ENCODE measurements at places on chromosomes 1 and 21.

DNA sequence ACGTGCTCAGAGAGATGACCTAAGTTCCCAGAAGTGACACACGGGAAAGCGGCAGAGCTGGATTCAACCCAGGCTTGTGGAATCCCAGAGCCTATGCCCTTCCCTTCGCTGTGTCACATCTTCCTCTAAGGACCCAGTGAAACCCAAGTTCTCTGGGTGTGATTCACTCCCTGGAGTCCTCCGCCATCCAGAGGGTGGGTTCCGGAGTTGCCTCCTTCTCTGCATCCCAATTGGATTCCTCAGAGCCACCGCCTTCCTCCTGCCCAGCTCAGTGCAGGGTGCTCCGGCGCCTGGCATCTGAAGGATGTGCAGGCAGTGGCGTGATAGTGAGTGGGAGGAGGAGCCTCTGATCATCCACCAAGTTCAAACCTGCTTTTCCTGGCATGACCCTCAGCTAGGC lies 20.7 kb upstream of the RCC2 start:
- DNase-seq: no peak

GRCh38 chr1:44947063-44947773 lies 39.2 kb downstream of the EIF2B3 start:
- DNase-seq: no peak

GRCh38 chr1:199018471-199019135 lies 379.8 kb downstream of the PTPRC start:
- no peak for DNase-seq

- DNase-seq: no peak
These were observed 599.4 kb upstream of the PBX1 start for GRCh38 chr1:163959622-163960021.

DNA sequence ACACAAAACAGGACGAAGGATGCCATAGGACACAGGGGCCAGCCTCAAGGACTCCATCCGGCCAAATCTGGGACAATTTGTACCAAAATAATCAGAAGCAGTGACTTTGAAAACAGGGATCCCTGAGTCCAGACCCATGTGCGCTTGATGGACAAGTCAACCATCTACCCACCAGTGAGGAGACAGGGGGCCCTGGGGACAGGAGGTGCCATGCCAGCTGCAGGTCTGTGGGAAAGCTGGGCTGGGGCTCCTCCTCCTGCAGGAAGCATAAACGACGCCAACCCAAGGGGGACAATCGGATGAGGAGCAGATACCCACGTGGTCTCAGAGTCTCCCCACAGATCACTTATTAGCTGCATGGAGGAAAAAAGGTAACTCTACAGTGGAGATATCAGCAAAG lies 50.6 kb downstream of the NPHP4 start:
- no peak for DNase-seq

GRCh38 chr1:25834894-25835293 lies 15.1 kb downstream of the MTFR1L start:
- DNase-seq: no peak

DNA sequence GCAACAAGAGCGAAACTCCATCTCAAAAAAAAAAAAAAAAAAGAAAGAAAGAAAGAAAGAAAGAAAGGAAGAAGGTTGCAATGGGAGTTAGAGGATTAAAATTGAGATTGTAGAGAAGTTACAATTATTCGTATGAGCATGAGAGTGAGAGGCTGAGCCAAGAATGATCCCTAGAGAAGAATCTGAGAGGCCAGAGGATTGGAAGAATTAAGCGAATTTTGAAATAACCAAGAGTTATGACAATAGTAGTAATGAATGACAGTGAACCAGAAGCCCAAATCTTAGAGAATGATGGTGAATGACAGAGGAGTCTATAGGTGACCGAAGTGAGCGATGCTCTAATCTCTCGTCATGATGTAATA lies 369 bp upstream of the ZYG11B start:
- no peak for DNase-seq

DNA sequence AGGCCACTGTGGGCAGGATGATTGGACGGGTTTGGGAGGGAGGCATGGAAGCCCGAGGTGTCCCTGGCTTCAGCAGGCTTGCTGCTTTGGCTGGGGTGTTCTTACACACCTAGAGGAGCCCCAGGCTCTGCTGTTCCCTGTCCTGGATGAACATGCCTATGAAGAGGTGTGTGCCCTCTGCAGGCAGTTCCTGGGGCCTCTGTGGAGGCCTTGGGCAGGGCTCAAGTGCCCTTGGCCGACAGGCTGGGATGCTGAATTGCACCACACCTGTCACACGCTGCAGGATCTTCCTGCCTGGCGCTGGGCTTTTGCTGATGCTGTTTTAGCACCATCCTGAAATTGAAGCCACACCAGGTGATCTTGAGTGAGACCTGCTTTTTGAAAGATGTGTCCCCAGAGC lies 415.0 kb upstream of the VAMP3 start:
- no peak for DNase-seq

GRCh38 chr1:201568265-201568664 lies 29.3 kb downstream of the NAV1 start:
- no peak for DNase-seq

GRCh38 chr1:32334864-32335534 lies 1.0 kb downstream of the MARCKSL1 start:
- no peak for DNase-seq

DNA sequence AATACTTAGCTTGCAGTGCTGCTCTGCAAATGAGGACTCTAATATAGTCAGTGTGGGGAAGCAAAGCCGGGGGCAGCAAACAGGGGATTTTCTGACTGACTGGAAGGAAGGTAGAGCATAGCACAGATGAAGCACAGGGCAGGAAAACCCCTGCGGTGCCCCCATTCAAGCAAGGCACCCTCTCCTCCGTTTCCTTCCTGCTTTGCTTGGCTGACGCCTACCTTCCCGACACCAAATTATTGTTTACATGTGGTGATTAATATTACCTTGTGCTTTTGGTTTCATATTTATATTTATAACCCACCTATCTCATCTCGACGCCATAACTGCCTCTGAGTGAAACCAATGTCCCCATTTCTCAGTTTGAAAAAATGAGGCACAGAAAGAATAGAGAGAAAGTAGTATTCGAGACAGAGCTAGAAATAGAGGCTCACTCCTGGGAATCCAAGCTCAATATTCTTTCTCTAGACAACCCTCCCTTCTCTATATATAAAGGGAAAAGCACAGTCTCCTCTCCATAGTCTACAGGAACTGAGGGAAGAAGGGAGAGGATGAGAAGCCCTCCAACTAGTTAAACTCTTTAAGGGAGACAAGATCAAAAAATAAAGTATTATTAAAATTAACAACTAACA lies 41.3 kb downstream of the PIK3C2B start:
- DNase-seq: peak; percentile 23

GRCh38 chr21:29219165-29219770 lies 79.5 kb upstream of the BACH1 start:
- DNase-seq: no peak

DNA sequence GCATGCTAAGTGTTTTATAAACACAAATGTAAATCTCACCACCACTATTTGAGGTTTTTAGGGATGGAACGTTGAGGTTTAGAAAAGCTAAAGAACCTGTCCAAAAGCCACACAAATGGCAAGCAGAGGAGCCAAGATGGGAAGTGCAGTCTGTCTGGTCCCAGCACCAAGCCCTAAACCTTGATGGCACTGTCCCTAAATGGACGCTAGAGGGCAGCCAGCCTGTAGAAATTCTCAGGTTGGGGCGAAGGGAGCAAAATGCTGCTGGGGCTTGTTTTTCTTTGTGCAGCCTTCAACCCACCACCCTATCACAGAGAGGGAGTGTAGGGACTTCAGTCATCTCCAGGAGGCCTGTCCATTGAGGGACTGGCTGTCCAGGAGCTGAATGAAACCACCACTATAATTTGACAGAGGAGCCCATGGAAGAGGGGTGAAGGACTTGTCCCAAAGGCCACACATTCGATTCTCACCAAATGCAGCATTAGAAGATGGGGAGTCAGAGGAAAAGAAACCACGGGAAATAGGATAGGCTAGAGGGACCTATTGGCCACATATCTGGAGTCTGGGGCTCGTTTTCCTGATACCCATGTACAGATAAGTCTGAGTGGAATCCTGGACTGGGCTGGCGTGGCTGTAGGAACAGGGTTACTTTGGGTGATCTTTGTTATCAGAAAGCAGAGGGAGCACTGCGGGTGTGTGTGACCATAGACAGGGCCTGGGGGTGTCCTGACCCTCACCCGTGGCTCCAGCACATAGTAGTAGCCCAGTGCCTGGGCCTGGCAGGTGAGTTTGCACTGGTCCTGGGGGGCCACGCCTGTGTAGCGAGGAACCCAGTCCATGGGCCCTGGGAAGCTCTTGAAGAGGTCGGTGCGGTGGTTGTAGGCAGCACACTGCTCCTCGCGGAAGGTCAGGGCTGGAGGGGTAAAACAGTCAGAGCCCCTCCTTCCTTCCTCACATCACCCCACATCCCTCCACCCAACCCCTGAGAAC lies 6.1 kb downstream of the ADAMTS4 start:
- no peak for DNase-seq

GRCh38 chr1:206847337-206847834 lies 18.0 kb upstream of the IL20 start:
- DNase-seq: no peak

- no peak for DNase-seq
These were observed 50.9 kb downstream of the TARBP1 start for GRCh38 chr1:234427950-234428646.

- DNase-seq: no peak
These were observed 41.3 kb downstream of the AKNAD1 start for GRCh38 chr1:108815566-108815965.

GRCh38 chr1:60990714-60991090 lies 91.7 kb upstream of the NFIA start:
- DNase-seq: no peak

DNA sequence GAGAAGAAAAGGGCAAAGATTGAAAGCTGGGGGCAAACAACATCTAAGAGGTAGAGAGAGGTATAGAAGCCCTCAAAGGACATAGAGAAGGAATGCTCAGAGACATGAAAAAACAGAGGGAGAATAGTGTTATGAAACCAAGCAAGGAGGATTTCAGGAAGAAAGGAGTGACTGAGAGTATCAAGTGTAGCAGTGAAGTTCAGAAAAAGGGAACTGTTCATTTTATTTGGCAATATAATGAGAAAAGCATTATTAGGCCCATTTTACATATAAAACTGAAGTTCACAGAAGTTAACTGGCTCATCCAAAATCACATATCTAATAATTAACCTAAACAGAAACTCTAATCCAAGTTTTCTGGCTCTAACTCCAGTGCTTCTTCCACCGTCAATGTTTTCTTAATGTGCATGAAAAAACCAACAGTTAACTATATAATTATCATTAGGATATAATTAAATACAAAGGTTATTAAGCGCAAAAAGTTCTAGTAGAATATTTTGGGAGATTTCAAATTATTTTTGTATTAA lies 17.7 kb downstream of the NEXN start:
- no peak for DNase-seq

GRCh38 chr1:31839662-31840343 lies 24.0 kb upstream of the SPOCD1 start:
- no peak for DNase-seq

GRCh38 chr1:201319631-201320030 lies 36.3 kb downstream of the PKP1 start:
- DNase-seq: no peak

DNA sequence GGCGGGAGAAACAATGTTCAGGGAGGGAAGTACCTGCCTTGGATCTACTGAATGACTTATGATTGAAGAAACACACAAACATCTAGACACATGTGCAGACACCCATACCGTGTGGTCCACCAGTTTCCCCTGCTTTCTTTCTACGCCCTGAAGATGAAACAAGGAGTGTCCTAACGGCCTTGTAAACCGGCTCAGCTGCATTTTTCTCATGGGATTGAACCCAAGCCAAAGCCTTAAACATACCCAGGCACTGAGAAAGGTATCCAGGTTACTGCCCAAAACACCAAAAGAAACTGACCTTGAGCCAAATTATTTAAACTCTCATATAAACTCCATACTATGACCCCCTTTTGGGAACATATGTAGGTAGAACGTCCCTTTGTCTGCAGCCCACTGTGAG lies 630.0 kb upstream of the RGS18 start:
- no peak for DNase-seq

GRCh38 chr1:79380078-79380477 lies 373.5 kb upstream of the ADGRL4 start:
- DNase-seq: no peak

GRCh38 chr1:205317311-205317917 lies 4.1 kb downstream of the NUAK2 start:
- DNase-seq: no peak

GRCh38 chr1:12536023-12536639 lies 81.9 kb downstream of the DHRS3 start:
- DNase-seq: no peak

DNA sequence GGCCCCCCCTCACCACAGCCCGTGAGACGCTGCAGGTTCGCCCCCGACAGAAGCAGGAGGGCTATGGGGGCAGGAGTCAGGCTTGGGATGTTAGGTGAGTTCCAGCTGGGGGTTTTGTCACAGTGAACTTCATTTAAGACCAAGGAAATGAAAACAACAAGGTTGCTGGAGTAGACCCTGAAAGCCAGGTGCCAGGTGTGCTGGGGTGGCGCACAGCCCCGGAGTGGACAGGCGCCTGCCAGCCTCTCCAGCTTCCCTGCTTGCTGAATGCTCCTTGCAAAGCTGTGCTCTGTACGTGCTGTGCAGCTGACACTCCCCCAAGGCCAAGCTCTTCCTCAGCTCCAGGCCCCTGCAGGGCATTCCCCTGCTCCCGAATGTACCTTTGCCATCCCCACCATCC lies 102.4 kb downstream of the PGBD5 start:
- DNase-seq: no peak

DNA sequence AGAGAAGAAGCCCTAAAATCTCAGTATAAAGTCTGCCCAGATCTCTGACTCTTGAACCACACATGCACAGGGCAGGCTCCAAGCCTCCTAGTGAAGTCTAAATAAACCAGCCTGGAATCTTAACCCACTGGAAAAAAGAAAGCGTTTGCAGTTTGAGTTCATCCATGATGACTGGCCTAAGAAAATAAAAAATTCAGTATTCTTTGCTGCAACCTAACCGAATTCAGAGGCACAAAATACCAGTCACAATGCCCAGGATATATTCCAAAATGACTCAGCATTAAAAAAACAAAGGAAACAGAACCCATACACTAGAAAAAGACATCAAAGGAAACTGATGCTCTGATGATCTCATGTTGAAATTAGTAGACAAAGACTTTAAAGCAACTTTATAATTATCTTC lies 269.2 kb downstream of the SDCCAG8 start:
- no peak for DNase-seq

- DNase-seq: no peak
These were observed 111.2 kb upstream of the NBPF11 start for GRCh38 chr1:148263128-148263905.

GRCh38 chr1:95415146-95415545 lies 181.1 kb downstream of the RWDD3 start:
- no peak for DNase-seq

GRCh38 chr1:19067182-19067911 lies 110.9 kb upstream of the IFFO2 start:
- DNase-seq: no peak

DNA sequence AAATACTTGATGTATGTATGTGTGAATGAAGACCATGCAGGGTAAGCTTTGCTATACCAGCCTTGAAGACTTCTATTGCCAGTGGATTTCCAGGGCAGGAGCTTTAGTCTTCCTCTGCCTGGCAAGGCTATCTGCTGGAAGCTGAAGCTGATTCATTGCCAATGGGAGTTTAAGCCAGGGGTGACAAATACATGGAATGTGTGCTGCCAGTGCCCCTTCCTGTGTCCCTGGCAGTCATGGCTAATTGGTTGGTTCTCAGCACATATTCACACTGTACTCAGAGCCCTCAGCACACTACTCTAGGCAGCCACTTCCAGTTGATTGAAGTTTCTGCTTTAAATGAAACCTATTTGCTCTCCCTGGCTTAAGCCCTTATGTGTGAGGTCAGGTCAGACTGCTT lies 1.5 kb downstream of the ZSCAN20 start:
- no peak for DNase-seq
